CD4-positive, alpha-beta T cell treated with Interleukin-4 for 1 hour (primary cell): ENCODE measurements at places on chromosomes 6 and 20.
A peak's percentile ranks its signal among the peaks of the same experiment; 100 is the strongest.

DNA sequence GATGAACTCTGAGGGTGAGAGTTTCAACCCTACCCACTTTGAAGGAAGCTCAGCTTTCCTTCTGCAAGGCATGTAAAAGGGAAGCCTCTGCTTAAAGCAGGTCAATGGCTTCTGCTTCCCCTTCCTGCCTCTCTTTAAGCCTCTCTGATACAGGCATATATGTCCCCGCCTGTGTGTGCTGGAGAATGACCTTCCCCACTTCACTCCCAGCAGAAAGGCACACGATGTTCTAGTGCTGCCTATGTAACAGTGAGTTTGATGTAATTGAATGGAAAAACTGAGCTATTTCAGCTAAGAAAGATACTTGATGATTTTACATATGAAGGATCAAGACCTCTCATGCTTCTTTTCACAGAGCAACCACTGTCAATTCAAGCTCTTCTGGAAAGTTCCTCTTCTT lies 632.2 kb downstream of the HACE1 start:
- no peak for DNase-seq

DNA sequence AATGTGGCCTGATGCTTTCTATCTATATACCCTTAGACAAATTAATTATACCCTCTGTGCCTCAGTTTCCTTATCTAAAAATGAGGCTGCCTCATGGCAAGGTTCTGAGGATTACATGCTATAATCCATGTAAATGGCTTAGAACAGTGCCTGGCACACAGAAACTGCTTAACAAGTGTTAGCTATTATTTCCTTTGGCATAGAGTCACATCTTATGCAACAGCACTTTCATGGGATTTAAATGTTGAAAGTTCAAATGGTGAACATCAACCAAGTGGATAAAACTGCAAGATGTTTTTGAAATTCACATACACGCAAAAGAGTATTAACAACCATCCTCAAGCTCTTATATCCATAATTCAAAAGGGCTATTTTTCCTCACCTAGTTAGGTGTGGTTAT lies 202.8 kb upstream of the JAG1 start:
- DNase-seq = no peak

- no peak for DNase-seq
Observed at GRCh38 chr6:136992113-136992512, 52.7 kb downstream of the IL20RA start.

- no peak for DNase-seq
Observed at GRCh38 chr20:22055981-22056380, 350.5 kb downstream of the PAX1 start.

DNA sequence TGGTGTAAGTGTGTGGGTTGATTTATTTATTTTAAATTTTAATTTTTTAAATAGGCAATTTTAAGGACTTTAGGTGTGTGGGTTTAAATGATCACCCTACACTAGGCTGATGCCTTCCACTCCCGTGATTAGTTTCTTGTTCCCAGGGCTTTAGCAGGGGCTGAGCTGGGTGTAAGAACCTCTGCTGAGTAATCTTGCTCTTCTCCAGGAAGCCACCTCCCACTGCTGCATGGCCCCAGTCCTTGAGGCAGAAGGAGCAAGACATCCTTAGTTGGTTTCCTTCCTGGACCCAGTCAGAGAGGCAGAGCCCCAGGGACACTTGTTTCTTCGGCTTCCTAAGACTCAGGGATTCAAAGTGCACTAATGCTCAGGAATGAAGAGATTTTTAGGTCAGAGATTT lies 19.8 kb upstream of the CDC5L start:
- DNase-seq = no peak

DNA sequence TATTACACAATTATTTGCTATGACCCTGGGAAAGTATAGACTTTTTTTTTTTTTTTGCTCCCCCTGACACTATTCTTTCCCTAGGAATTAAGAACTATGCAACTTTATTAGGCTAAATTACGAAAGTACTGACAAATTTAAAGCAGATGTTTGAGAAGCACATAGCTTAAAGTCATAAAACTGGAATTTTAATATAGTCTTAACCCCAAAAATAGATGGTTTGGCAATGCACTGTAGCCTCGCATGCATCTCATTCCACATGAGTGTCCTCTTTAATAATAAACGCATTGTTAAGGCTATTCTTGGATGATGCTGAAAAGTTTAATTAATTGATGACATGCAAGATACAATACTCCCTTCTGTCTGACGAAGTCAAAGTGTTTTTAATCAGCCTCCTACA lies 49.3 kb downstream of the TBC1D7 start:
- DNase-seq = no peak

DNA sequence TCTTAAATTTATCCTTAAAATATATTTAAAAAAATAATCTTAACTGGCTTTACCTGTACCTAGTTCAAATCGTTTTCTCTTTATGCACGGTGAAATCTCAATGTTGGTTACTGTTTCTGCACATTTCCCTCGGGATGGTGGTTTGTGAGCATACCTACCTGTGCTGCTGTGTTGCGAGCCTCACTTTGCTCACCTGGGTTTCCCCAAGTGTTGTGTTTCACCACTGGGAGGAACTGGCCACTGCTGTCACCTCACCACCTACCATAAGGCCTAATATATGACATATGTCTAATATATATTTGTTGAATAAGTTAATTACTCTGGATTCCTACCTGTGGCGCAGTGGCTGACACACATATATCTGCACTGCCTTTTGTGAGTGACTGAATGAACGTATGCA lies 493.5 kb upstream of the FLRT3 start:
- no peak for DNase-seq

DNA sequence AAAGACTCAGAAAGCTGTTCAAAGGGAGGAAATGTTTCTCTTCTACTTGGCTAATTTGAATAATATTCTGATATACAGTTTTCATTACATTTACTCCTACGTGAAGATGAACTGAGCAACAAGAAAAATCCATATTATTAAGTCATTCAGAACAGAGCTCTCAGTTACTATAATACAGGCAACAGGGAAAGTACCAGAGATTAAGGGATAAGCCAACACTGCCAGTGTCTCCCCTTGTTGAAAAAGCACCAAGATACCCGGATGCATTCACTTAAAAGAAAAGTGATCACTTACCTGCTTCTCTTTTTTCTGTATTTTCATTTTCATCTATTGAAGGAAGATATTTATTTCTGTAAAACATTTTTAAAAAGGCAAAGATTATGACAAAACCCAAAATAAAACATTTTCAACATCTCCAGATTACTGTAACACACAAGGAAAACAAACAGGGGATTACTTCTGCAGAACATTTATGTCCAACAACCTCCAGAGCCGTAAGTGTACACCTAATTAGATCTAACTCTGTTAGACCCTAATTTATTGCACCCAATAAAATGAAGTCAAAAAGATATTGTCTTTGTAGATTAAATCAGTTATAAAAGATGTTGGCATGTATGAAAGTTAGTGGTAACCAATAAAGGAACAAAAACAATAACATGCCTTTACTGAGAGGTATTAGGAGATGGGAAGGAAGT lies 67.0 kb downstream of the CHD6 start:
- no peak for DNase-seq

- peak; percentile 79 for DNase-seq
Observed at GRCh38 chr6:31680226-31681134, at the start of gene LY6G5C. LY6G5C (minus strand) TSS chr6:31681067; CDS start chr6:31680373, 694 bp downstream.

DNA sequence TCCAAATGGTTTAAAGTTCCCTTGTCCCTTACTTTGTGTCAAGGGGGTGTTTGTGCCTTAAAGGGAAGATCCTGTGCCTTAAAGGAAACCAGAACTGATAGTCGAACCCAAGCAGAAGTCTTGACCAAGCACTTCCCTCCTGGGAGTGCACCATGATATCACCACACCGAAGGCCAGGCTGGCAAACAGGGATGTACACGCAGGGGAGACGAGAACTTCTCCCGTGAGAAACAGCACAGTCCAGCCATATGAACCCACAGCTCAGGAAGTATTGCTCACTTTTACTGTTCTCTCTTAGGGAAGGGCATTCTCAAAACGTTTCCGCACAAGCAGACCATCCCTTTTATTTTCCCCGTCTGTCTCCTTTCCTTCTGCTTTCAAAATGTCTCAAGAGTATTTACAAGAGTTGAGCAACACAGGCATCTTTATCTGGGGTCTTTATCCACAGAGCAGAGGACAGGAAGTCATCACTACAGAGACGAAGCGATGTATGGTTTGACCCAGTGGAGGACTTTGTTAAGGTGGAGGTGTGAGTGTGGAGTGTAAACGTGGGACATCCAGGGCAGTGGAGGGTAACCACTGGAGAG lies 12.8 kb upstream of the SERPINB1 start:
- peak; percentile 74 for DNase-seq

DNA sequence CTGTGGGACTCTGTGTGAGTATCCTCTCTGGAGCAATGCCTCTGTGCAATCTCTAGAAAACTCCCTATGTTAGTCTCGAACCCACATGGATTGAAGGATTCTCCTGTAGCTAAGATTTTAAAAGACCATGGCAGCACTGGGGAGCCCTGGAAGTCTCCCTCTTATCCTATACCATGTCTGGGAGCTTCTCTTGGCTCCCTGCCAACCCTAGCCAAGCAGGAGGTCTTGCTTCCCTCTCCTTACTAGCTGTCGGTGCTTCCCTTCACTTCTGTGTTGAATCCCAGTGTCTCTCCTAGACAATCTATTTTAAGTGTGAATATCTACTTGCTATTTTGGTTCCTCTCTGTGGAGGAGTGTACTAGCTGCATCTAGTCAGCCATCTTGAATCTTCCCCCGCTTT lies 118.8 kb upstream of the NRN1 start:
- DNase-seq = no peak

DNA sequence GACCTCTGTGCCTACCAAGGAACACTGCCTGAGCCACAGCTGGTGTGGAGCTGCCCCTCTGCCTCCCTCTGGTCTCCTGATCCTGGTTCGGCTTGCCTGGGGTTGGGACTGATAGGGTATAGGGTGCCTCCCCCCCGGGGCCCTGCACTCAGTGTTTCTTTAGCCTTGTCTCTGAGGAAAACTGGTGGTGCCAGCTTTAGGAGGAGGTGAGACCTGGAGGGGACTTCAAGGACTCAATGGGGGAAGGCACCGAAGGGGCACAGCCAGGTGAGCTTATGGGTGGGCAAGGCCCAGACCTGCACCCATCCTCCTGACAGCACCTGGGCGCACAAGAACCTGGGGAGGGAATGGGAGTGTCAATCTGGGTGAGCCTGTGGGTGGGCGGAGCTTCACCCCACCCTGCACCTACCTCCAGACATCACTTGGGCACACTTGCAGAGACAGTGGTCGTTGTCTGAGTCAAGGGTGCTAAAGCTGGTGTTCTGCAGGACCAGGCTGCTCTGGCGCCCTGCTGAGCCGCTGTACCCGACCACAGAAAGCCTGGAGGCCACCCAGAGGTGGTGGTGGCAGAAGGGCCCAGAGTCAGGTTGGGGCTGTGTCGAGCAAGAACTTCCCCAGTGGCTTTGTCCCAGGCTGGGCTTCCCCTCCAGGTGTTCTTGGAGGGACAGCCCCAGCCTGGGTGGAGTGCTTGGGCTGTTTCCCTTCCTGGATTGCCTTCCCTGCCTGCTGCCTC lies 40.5 kb downstream of the FAM110A start:
- DNase-seq = no peak

- no peak for DNase-seq
Observed at GRCh38 chr6:1756472-1757129, 146.9 kb downstream of the FOXC1 start.

GRCh38 chr20:17507531-17507930 lies 23.6 kb downstream of the BFSP1 start:
- no peak for DNase-seq

- DNase-seq = no peak
Observed at GRCh38 chr6:86871681-86872080, 65.6 kb upstream of the HTR1E start.

DNA sequence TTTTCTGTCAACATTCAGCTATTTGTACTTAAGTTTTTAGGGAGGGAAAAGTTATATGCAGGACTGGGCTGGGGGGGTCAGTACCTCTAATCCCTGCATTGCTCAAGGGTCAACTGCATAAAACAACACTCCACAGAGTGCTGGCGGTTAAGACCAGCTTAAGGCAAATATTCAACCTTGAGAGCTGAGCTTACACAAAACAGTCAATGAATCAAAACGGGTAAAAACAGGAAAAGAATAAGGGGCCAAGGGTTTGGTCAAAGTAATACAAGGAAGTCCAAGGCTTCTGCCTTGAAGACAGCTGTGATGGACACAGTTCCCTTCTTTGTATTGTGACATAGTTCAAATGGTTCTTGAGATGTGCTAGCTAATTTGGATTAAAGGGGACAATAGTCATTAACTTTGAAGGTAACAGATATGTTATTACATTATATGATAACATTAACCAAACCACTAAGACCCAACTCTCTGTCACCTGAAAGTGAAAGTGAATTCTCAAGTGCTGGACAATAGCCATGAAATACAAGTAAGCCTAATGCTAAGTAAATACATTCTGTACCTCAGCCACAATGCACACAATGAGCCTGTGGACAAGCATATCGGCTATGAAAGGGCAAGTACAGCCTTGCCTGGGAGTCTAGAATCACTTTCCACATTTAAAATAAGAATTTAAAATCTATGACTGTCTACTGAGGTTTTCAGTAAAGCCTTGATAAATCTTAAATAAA lies 106.8 kb downstream of the PDE10A start:
- no peak for DNase-seq

DNA sequence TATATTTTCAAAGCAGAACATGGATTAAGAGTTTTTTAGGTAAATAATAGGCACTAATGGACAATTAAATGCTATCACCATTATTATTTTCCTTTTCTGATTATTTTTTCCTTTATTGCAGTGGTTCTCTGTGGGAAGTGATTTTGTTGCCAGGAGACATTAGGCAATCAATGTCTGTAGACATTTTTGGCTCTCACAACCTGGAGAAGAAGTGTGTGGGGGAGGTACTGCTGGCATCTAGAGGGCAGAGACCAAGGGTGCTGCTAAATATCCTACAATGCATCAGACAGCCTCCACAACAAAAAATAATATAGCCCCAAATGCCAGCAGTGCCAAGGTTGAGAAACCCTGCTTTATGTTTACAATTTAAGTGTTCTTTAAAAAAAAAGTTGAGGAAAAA lies 8.3 kb downstream of the IFNGR1 start:
- DNase-seq = no peak

DNA sequence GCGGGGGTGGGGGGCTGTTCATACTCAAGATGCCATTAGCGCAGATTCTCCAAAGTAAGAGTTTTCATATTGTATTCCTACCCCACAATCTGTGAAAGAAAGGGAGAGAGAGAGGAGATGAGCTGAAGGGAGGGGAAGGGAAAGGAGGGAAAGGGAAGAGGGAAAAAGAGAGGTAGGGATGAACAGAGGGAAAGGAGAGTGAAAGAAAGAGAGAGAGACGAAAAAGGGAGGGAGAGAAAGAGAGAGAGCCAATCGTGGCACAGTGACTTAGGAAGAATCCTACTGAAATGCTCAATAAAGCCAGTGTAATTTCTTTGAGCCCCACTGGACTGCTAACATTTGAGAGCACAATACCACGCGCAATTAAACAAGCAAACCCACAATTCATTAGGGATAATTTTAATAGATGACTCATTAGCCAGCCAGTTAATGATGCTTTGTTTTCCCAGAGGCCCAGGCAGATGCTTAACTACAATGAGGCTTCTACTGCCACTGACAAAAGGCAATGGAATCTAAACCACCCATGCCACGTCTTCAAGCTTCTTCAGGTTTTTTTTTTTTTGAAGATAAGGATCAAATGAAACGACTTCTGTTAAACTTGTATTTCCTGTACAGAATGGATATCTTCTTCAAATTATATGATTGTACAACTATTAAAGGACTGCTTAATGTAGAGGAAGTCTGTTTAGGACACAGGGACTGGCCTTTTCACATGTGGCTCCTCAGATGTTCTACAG lies 306.8 kb downstream of the FOXC1 start:
- DNase-seq = no peak

GRCh38 chr20:2697768-2698167 lies 5.2 kb downstream of the EBF4 start:
- no peak for DNase-seq
